GM04503 (cell line): ENCODE measurements at places on chromosomes 11 and 22.

DNA sequence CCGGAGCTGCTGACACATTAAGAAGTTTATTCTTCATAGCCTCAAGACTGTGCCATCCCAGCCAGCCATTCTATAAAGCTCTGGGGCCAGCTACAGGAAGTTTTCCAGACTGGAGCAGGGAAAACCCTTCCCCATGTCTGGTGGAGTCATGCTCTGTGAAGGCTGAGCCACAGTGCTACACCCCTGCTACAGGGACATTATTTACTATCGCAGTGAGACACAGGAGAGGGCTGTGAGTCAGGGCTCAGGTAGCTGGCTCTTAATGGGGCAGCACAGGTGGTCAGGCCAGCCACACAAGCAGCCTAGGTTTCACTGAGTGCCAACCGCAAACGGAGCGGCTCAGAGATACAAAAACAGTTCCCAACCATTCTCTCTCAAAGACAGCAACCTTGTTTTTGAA is 12.1 kb downstream of the HPS4 start:
- peak; percentile 36 for DNase-seq

DNA sequence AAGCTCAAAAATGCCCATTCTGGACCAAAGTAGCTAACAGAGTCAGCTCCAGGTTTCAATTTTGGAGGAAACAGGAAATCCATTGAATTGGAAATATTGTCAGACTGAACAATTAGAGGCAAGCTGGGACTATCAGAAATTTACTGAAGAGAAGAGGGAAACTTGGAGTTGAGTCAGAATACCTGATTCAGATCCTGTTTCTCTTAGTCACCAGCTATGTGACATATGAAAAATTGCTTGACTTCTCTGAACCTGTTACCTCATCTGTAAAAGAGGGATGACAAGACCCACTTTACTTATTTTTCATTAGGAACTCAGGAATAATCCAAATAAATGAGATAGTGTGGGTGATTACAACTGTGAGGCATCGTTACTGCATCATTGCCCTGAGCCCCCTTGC is 148.9 kb upstream of the CADM1 start:
- no peak for DNase-seq

DNA sequence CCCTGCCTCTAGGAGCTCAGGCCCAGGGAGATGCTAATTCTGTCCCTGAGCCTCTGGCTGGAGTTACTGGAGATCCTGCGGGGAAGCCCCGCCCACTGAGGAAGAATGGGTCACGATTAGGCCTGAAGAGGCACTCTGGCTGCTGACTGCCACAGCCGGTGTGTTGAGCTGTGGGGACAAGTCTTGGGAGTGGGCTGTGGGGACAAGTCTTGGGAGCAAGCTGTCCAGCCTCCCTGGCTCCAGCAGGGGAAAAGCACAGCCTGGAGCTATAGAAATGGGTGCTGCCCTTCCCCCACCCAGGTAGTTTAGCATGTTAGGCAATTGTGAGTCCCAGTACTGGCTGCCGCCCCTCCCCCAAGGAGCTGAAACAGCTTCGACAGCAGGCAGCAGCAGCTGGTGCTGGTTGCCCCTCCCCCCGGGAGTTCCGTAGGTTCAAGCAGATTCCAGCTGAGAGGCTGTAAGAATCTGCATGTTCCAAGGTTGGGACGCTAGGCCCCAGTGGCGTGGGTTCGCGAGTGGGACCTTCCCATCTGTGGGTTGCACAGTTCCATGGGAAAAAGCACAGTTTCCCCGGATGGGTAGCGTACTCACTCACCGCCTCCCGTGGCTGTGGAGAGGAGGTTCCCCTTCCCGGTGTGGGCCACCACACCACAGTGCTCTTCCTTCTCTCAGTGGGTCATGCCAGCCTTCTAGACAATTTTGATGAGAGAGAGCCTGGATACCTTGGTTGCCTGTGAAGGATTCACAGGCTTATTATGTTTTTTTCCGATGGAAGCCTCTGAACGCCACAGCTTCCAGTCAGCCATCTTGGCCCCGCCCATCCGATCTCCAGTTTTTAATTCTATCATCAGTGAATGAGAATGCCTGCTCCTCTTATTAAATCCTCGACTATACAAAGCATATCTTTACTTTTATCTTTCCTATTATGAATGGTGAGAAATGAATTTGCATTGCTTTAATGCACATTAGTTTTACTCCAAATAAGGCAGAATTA is 61.5 kb downstream of the MSANTD4 start:
- no peak for DNase-seq

DNA sequence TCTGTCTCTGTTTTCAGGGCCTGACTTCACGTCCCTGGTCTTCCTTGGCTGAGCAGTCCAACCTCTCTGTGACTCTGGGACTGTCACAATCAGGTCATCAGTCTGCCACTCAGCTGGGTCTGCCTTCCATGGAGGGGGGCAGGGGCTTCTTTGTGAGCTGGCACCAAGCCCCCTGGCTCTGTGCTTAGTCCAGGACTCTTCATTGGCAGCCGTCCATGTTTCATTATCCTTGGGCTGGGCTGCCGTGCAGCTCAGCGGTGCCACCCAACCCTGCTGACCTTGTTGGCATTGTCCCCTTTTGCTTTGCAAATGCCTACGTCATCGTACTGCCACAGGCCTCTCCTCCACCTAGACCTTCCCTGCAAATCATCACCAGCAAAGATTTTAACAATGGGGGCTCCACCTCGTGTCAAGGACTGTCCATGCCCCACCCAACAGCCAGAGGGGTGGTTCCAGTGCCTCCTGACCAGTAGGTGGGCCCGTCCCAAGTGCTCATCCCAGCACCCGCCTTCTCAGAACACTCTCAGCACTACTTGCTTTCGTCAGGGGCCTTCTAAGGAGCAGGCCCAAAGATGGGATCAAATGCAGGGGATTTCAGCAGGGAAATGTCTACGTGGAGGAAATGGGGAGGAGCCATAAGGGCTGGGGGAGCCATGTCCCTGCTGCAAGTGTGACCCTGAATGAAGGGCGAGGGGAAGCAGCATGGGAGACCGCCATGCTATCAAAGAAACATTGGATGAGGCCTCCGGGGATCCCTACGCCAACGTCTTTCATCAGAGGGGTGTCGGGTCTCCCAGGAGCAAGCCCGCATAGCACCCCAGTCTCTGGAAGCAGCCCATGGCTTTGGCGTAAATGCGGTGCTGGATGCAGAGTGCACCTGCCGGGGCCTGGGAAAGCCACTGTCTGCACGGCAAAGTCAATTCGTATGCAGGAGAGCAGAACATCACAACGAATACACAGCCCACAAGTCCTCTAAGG is 18.2 kb downstream of the KRTAP5-6 start:
- no peak for DNase-seq

DNA sequence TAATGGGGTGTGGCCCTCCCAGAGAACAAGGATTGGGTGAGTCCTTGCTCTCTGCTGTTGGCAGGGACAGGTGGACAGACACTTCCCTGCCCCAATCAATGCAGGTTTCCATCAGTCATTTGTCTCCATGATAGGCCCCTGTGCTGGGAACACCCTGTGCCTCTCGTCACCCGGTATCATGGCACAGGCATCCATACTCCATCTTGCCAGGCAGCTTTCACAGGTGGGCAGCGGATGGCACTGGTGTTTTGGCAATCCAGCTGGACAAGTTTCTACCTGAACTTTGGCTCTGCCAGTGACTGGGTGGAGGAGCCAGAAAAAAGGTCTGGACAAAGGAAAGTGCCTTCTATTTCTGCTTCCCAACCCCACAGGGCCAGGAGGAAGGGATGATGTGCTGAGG is 47.5 kb downstream of the TRIM29 start:
- no peak for DNase-seq

DNA sequence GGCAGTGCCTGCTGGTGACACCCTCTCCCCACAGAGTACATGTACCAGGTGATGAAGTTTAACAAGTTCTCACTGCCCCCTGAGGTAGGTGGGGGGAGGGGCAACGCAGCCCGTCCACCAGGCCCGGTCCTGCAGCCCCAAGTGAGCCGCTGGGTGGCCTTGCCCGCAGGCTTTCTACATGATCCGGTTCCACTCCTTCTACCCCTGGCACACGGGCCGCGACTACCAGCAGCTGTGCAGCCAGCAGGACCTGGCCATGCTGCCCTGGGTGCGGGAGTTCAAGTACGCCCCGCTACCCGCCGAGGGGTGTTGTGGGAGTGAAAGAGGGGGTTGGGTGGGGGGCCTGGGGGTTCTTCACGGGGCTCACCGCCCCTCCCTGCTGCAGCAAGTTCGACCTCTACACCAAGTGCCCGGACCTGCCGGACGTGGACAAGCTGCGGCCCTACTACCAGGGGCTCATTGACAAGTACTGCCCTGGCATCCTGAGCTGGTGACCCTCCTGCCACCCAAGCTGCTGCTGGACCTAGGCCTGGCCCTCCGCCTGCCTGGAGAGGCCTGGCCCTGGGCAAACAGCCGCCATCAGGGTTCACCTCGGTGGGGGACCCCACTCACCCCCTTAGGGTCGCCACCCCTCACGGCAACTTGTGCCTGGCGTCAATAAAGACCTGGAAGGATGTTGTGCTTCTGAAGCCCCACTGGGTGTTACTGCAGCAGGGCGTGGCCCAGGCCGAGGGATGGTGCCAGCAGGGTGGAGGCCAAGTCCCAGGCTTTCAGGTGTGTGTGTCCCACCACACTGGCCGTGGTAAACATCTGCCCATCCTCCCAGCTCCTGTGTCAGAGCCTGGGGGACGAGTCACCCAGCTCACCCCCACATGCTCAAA is 2.9 kb downstream of the MIOX start:
- no peak for DNase-seq

DNA sequence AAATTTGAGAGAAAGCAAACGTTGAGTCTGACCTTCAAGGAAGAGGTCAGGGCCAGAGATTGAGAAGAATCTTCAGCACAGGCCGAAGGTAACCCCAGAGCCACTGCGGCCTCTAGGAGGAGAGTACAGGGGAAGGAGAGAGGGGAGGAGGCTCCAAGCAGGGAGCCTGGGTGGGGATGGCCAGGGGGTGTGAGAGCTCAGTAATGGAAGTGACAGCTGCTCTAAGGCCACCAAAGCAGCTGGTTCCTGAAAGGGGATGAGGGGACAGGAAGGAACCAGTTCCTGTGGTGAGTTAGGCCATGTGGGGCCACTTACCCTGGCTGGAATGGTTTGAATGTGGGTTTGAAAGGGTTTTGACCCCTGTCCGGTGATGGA is 46.1 kb downstream of the PISD start:
- no peak for DNase-seq

GRCh38 chr22:40877488-40877887 is 15.6 kb upstream of the DNAJB7 start:
- DNase-seq = no peak

DNA sequence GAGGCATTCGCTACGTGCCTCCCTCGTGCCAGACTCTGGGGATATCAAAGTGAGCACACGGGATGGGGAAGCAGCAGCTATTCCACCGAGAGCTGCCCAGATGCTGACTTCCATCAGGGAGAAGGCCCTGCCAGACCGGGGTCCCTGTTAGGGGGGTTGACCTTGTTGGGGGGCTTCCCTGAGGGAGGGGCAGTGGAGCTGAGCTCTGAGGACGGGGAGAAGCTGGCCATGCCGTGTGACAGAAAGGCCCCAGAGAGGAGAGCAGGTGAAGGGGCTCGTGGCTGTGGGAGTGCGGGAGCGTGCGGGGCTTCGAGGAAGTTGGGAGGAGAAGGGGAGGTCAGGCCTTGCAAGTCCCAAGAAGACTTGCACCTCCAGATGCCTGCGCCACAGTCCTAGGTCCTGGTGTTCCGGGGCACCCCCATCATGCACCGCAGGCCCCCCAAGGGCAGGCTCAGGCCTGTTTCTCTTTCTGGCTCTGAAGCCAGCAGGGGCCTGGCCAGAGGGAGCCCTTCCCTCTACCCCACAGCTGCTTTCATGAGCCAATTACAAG is 94.4 kb downstream of the ARHGAP8 start:
- DNase-seq = no peak

DNA sequence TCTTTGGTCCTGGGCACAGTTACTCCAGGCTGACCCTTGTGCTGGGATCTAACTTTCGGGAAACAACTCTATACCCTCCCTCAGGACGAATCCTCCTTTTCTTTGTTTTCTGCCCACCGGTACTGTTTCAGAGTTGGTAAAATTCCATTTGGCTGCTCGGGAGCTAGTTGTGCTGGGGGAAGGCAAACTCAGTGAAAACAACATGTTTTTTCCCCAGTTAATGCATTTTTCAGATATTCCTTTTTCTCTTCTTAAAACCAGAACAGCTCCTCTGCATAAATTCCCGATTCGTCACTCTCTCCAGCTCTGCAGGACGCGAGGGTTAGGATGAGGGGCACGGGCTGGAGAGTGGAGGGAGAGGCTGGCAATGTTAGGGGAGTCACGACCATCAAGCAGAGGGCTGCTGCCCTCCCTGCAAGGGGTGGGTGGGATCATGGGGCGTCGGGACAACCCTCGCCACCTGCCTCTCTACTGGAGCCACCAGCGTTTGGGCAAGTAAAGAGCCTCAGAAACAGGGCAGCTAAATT is 31.3 kb downstream of the LRRC10B start:
- DNase-seq = no peak

- no peak for DNase-seq
Observed at GRCh38 chr11:73538381-73538872, 59.5 kb downstream of the FAM168A start.

DNA sequence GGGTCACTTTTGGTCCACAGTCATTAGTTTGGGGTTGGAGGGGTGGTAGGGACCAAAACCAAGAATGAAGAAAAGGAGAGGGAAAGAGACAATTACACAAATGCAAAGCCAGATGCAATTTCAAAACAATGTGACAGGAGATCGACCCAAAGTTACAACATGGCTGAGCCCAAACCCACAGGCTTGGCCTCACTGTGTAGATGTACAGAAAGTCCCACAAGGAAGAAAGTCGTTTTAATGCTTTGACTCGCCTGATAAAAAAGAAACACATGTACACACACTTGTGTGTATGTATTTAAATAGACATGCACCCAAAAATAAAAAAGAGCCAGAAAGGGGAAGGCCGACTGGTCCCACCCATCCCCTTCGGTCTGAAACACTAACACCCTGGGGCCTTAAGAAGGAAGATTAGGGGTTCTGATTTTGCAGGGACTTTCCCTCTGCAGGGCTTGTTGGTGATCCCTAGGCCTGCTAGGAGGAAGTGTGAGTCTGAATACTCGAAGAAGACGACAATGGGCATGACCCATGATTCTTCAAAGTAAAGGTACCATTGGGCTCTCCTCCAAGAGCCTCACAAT is 104.1 kb downstream of the ETS1 start:
- DNase-seq = no peak

DNA sequence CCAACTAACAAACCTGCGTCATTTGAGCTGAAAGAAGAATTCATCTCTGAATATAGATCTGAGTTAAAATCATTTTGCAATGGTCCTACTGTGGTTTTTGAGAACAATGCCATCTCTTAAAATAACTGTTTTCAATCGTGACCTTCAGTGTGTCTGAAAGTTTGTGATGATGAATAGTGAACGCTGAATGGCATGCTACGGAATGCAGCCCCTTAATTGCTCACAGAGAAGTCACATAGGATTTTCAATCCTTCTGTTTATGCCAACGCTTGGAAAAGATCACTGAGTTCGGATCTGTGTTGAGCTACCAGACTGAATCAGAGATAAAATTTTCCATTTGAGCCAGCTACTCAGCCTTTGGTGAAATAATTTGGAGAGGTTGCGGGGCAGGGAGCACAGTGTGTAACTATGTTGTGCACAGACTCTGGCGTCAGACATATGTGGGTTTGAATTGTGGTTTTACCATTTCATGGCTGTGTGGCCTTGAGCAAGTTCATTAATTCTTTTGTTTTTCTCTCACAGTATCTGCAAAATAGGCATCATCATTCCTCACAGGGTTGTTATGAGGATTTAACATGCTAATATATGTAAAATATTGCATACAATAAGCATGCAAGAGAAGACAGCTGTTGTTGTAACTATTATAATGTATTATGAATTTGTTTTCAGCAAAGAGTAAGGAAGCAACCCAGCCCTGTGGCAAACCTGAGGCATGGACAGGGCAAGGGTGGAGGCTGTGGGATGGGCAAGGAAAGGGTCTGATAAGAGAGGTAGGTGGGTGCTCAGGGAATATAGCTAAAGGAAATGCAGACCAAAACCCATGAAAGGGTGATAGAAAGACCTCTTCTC is 679.9 kb downstream of the KCNA4 start:
- no peak for DNase-seq
